HepG2 (cell line): ENCODE measurements at places on chromosomes 6 and 20. TPM values are rescaled to one million over a fixed set of nuclear protein-coding genes. Genes with fewer than 3 reads are reported as not detected.

- DNase-seq = no peak
Measured at GRCh38 chr6:105964979-105965760, 121.0 kb upstream of the PRDM1 start.

ZBTB9 gene
- polyA plus RNA-seq = 5.3 and 7.1 TPM in 2 replicates

SERINC1 gene
- 93.5 and 97.7 TPM in 2 replicates for polyA plus RNA-seq

GRCh38 chr6:157246048-157246630, 77.2 kb downstream of the TMEM242 start:
- no peak for DNase-seq

ARG1 gene
- polyA plus RNA-seq = 11.2 TPM in 2 replicates
